ENCODE measurements at places on chromosomes 7 and 10. TPM values are rescaled to one million over a fixed set of nuclear protein-coding genes. Genes with fewer than 3 reads are reported as not detected.

Gene FEZF1
- total RNA-seq, result 20.0 TPM

Gene ECHDC3
- total RNA-seq, result 17.1 TPM

Gene SMKR1
- 0.50 TPM for total RNA-seq

Gene CYP2C19
- 0.09 TPM for total RNA-seq

Gene ARL5B
- total RNA-seq, result 39.4 TPM

Gene SLC13A1
- total RNA-seq, result not detected
